B cell (primary cell): ENCODE measurements at places on chromosomes 2 and 18. TPM values are rescaled to one million over a fixed set of nuclear protein-coding genes. Genes with fewer than 3 reads are reported as not detected.

The LYPD6 gene
- polyA plus RNA-seq, result not detected in 2 replicates

The LRRTM1 gene
- not detected in 2 replicates for polyA plus RNA-seq

GRCh38 chr2:8548065-8548618 lies 133.7 kb upstream of the ID2 start:
- DNase-seq, result no peak

DNA sequence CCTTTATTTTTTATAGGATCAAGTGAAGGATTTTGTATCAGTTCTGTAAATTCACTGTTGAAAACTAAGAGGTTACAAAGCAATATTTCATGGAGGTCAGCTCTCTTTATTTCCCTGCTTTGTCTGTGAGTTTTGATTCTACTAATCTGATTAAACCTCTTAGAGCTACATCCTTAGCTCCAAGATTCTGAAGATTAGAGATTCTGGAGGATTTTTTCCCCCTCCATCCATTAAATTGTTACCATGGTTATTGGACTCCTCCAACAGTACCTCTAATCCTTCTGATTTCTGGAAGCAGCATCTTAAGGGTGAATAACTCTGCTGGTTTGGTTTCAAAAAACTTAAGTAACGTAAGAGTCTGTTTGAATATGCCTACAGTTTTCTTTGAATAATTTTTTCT lies 110.0 kb downstream of the TANC1 start:
- no peak for DNase-seq

GRCh38 chr2:32671885-32672533 lies 44.2 kb downstream of the TTC27 start:
- no peak for DNase-seq
